ENCODE measurements at places on chromosomes 11 and 22. TPM values are rescaled to one million over a fixed set of nuclear protein-coding genes. Genes with fewer than 3 reads are reported as not detected.

DNA sequence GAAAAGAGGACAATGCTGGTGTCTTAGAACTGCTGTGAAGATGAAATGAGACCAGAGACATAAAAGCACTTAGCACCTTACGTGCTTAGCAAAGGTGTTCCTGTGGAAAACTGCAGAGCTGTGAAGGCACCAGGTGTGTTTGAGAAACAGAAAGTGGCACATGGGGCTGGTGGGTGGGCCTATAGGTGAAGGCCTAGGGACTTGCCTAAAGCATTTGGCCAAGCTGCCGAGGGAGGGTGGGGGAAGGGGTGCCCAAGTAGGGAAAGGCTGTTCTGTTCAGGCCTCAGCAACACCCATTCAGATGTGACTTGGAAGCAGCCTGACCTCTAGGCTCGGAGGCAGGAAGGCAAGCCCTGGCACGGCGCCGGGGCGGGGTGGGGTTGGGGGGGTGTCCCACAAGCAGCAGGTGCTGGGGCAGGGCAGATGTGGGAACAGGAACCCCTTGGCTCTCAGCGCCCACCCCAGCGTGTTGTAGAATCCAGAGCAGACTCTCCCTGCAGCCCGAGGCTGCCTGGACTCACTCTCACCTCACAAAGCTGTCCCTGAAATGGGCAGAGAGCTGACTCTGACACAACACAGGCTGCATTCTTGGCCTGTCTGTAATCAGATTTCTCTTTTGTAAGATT is 366.7 kb upstream of the NARS2 start:
- no peak for ATAC-seq

DNA sequence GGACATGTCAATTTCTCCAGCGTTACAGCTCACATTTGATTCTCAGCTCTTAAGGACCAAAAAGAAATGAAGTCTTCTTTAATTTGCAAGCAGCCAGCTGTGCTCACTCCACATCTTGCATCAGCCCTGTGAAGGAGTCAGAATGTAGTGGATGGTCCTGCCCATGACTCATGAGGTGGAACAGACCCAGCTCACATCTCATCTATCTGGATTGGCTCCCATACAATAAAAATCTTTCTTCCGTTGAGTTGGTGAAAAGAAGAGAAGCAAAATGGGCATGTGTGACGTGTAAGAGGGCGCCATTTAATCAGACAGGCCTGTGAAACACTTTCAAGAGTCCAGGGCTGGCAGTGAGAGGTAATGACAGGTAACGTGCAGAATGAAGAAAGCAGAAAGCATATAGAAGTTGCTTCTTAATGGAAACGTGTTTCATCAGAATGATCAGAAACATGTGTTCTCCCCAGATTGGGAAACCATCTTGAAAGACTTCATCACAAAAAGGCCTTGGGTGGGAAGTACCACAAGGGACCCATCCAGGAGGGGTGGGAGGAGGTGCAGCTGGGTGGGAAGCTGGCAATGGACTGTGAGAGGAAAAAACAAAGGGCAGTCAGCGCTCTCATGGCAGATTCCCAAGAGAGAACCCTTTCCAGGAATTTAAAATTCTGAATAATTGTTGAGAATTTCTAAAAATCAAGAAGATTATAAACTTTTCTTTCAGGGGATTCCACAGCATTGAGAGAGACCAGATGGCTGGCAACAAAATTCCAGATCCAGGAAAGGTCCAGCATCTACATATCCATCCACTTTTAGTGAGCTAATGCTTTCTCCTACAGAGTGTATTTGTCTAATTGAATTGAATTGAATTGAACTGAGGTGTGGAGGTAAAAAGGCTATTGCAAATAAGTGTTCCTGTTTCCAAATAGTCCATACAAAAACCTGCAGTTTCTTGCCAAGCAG is 57.0 kb downstream of the ETS1 start:
- peak; percentile 78 for ATAC-seq

DNA sequence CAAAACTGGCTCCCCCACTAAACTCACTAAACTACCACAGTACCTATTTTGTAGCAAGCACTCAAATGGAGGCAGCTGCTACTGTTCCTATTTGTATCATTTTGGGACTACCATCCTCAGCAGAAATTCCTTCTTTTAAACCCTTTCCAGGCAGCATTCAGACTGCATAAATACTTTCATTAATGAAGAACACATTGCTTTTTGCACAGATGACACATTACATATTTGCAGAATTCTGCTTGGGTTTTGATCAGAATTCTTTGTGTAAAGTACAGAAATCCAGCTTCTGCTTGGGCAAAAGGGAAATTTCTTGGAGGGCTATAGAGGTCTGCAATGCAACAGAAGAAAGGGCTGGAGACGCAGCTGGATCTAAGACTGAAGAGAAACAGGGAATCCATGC is 24.2 kb downstream of the RBX1 start:
- no peak for ATAC-seq

GRCh38 chr11:27064086-27064485 is 23.5 kb downstream of the BBOX1 start:
- ATAC-seq = no peak

GRCh38 chr11:31943056-31943780 is 132.1 kb upstream of the PAX6 start:
- ATAC-seq = no peak

DNA sequence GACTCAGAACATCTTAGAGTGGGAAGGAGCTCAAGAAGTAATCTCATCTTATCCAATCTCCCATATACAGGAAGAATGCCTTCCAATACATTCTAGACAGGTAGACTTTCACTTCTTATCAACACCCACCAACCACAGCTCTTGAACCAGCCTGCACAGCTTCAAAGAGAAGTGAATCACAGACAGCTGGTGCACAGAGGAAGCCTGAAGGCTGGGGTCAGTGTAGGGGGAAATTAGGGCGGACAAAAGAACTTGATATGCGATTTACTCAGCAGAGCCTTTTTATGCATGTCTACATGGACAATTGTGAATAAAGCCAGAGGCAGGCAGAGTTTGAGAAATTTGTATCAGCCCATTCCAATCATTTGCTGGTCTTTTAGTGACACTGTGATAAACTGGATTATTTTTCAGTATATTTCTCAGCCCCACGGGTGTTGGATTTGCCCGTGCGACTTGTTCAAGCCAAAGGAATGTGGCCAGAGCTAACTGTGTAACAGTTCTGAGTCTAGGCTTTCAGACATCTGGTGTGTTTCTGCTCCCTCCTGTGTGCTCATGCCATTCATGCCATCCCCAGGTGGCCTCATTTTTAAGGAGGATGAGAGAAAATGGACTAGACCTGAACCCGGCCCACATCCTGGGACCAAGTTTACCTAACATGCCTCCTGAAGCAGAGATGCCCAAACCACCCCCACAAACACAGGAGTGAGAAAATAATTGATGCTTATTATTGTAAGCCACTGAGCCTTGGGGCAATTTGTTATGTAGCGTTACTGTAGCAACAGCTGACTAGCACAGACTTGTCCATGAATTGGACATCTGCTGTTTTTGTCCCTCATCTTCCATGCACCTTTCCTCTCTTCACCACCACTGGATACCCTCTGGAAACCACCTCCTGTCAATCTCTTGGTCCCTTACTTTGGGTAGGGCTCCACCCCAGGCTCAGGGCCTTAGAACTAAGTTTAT is 137.5 kb upstream of the HSD17B12 start:
- peak; percentile 69 for ATAC-seq

DNA sequence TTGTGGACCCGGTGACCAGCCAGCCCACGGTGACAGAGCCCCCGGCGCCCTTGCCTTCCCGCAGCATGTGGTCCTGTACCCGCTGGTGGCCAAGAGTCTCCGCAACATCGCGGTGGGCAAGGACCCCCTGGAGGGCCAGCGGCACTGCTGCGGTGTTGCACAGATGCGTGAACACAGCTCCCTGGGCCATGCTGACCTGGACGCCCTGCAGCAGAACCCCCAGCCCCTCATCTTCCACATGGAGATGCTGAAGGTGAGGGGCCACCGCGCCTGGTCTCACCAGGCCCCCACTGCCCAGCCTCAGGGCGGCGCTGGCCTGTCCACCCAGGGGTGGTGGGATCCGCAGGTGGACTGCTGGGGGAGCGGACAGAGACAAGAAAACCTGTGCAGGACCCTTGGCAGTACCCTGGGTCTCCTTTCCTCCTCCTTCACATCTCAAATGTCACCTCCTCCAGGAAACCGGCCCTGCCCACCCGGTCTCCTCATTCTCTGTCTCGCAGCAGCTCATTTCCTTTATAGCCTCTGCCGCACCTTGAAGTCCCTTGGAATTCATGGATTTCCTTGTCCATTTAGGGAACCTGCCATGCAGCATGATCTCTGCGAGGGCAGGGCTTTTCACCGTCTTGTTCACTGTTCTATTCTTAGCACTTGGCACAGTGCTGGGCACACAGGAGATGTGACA is 6.5 kb downstream of the AIP start:
- no peak for ATAC-seq

DNA sequence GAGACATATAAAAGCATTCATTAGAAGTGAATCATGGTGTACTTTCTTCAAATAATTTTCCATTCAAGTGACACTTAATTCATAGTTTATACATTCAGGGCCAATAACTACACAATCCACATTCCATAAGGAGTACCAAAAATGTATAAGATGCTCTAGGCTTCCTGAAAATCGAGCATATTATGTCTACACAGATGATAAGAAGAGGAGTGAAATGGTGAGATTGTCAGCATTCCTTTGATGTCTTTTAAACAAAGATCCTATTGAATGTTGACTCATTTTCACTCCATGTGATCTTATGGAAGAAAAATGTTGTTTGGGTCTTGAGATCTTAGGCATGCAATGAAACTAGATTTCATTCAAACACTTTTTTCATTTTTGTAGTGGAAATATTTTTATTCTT is 843.2 kb downstream of the KCNA4 start:
- ATAC-seq = no peak

GRCh38 chr11:10864688-10865087 is 6.8 kb upstream of the ZBED5 start:
- no peak for ATAC-seq

GRCh38 chr11:79436919-79437277 is 3.9 kb downstream of the TENM4 start:
- no peak for ATAC-seq

GRCh38 chr22:20728523-20729190 is 45.3 kb upstream of the SERPIND1 start:
- ATAC-seq = no peak

- no peak for ATAC-seq
These were observed 130.2 kb upstream of the SESN3 start for GRCh38 chr11:95361180-95361579.

GRCh38 chr11:1117992-1118391 is 39.8 kb upstream of the MUC5AC start:
- no peak for ATAC-seq

DNA sequence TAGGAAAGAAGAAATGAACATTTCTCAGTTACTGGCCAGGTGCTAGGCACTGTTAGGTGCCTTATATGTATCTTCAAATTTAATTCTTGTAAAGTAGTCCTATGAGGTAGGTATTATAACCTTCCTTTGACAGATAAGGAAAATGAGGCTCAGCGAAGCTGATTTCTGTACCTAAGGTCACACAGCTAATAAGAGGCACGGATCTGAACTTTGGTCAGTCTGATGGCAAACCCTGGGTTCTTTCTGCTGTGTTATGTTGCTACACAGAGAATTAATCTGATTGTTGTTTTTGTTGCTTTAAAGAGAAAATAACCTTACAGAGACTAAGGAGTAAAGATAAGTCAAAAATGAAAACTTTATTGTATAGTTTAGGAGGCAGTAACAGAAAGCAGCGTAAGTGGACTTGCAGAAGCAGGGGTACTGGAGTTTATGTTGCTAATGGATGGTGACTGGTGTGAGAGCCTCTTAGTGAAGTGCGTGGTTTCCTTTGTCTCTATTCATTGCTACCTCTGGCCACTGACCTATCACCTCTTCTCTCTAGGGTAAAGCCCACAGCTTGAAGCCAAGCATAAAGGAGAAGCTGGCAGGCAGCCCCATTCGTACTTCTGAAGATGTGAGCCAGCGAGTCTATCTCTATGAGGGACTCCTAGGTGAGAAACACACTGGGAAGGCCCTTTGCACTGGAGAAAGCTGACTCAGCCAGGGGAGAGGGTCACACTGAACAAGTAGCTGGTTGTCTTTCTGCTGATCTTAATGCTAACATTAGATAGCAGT is 38.3 kb downstream of the MADD start:
- ATAC-seq = no peak

- ATAC-seq = peak; percentile 18
These were observed 1151.2 kb upstream of the CCDC90B start for GRCh38 chr11:84437071-84437980.

DNA sequence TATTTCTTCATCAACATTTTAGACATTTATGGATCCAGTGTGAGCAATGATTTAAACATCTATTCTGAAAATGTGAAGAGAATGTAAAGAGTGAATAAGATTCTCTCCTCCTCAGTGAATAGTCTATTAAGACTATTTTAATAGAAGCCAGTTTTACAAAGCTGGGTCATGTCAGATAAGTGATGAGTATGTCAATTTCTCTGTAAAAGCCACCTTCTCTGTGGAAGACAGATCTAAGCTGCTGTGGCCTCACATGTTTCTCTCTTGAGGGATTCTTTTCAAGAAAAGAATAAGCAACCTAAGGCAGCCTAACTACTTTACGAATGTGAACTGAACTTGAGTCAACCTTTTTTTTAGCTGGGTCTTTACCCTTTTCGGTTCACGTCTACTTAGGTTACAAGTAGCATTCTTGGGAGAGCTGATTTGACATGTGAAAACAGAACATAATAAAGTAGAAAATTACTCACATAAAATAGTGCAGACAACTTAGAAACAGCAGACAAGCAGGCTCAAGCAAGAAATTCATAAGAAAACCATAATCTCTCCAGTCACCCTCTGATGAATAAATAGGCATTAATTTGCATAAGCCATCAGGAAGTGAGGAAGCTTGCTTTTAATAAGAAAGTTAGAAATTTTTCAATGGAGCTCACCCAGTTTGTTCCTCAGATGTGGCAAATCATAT is 9.9 kb downstream of the CTSC start:
- no peak for ATAC-seq

The PRG3 gene
- total RNA-seq = not detected

Data from motor neuron (in vitro differentiated cells).